ENCODE measurements at places on chromosomes 16 and 17. TPM values are rescaled to one million over a fixed set of nuclear protein-coding genes. Genes with fewer than 3 reads are reported as not detected.

- no peak for DNase-seq
Observed at GRCh38 chr16:15948532-15949209, 745 bp upstream of the ABCC1 start.

DNA sequence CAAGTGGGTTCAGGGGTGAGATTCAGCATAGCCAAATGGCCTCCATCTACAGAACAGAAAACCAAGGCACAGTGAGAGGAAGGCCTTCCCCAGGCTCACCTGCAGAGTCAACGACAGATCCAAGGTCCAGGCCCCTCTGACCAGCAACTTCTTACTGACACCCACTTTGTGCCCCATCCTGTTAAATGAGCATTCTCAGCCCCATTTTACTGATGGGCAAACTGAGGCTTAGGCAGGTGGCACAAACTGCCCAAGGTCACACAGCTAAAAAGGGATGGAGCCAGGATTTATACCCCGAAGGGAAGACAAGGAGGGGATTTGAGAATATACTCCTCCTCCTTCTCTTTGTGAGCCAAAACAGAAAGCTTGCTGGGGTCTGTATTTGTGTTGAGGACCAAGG is 9.3 kb downstream of the SBK1 start:
- no peak for DNase-seq

- no peak for DNase-seq
Observed at GRCh38 chr17:78774453-78774852, 7.6 kb downstream of the CYTH1 start.

GRCh38 chr17:16329519-16330271 is 23.6 kb downstream of the CENPV start:
- no peak for DNase-seq

GRCh38 chr16:81608523-81609209 is 164.1 kb downstream of the CMIP start:
- no peak for DNase-seq

- DNase-seq: no peak
Observed at GRCh38 chr17:2564877-2565276, 28.6 kb upstream of the PAFAH1B1 start.

The ATP5PD gene
- 1,144 TPM for polyA plus RNA-seq

DNA sequence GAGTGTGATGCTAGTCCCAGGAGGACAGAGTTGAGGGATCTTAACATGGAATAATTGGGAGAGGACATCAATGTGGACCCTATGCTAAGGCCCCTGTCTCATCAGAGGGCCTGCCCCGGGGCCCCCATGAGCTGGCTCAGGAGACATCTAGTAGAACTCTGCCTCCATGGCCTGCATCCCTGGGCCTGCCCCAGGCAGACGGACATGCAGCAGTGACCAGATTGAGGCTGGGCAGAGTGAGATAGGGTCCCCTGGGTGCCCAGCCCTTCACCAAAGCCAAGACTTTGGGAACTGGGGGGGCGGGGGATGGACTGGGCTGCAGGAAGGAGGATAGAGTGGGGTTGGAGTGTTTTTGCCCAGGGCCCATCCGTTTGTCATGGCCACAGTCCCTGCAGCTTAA is 115.2 kb downstream of the CCDC182 start:
- DNase-seq: no peak

The CCL13 gene
- not detected for polyA plus RNA-seq

DNA sequence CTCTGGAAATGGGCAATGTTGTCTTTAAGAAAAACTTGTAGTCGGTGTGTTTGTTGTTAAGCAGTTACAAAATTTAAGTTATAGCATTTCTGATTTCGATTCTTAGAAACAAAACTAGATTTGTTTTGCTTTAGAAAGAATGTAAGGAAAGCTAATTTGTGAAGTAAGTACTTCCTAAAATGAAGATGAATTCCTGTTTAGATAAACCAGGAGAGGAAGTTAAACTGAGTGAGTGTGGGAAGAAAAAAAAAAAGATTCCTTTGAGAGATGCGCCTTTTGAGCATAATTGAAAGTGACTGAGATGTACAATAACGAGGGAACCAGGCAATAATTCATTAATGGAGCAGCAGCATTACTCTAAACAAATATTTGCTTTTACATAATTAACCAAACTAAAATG is 52.4 kb upstream of the ALOX12 start:
- DNase-seq: no peak

The HLF gene
- polyA plus RNA-seq: not detected

The KRTAP9-8 gene
- polyA plus RNA-seq: not detected

- DNase-seq: no peak
Observed at GRCh38 chr17:79465681-79466025, 145.2 kb downstream of the RBFOX3 start.

- peak; percentile 1 for DNase-seq
Observed at GRCh38 chr17:71709946-71710345, 410.9 kb upstream of the SOX9 start.

DNA sequence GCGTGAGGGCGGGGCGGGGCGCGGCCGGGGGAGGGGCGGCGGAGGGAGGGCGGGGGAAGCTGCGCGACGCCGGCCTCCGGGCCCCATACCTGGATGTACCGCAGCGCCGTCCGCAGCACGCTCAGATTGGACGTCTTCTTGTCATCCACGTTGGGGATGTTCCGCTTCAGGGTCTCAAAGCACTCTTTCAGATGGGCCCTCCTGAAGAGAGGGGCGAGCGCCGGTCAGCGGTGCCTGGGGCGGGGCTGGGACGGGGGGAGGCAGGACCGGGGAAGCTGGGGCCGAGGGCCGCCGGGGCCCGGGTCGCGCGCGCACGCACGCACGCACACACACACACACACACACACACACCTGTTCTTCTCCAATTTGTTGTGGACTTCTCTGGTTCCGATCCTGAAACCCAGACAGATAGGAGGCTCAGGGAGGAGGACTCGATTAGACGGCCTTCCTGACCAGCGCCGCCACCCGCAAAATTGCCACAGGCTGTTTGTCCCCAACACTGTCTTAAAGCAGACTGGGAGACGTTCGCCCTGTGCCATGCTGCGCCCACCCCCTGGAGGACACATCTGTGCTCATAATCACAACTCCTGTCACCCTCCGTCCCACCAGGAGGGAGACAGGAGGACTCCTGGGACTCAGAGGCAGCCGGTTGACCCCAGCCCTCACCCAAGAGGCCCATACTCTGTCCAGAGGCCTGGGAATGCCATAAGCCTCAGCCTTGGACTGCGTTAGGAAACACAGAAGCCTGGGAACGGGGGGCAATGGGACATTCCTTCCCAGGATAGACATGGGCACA is 6.7 kb downstream of the MNT start:
- peak; percentile 92 for DNase-seq

The SLFN12 gene
- polyA plus RNA-seq: 3.5 TPM

DNA sequence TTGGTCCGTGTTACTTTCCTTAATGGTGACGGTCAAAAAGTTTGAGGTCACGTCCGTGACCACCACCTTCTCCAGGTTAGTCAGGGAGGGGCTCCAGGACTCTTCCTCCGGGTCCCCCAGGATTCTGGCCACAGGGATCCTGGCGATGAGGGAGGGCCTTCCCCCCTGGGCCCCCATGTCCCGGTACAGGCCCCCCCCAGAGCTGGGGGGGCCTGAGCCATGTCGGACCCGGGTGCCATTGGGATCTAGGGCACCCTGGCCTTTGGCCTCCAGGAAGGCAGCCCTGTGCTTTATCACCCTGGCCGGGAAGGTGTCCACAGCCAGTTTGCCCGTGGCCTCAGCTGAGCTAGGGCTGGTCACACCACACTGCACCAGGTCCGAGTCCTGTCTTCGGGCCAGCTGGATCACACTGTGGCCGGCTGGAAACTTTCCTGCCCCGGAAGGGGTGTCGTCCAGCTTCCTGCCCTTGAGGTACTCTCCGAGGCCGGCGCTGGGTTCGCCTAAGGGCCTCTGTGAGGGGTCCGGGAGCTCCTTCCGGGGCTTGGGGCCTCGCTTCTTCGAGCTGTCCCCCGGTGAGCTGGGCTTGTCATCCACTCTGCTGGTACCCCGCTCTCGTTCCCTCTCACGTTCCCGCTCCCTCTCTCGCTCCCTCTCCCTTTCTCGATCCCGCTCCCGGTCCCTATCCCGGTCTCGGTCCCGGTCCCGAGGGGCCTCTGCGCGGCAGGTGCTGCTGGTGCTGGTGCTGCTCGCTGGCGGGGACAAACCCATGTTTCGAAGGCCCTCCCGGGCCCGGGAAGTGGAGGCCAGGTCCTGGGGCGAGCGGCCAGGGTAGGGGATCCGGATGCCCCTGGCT is 2.0 kb downstream of the CBX8 start:
- DNase-seq: peak; percentile 56

DNA sequence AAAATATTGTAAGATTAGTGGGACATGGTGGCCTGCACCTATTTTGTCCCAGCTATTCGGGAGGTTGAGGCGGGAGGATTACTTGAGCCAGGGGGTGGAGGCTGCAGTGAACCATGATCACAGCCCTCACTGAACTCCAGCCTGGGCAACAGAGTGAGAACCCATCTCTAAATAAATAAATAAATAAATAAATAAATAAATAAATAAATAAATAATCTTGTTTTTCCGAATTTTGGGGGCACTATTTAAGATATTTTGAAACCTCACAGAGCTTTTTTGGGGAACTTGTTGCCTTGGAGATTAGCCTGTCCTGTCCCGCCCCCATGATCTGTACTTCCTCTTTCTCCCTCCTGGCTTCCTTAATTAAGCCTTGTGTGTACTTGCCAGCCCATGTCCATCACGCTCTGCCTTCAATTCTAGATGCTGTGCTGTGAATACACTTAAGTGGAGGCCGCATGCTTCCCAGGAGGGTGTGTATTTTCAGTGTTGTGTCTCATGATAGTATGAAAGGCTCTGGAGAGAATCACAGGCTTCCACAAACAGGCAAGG is 4.4 kb downstream of the LGALS9 start:
- DNase-seq: no peak

GRCh38 chr16:733382-734207 is 6.7 kb downstream of the HAGHL start:
- DNase-seq: peak; percentile 79

The HSF5 gene
- polyA plus RNA-seq: not detected

The VAT1L gene
- 11.0 TPM for polyA plus RNA-seq

GRCh38 chr16:1325673-1326371 is 7.6 kb upstream of the BAIAP3 start:
- DNase-seq: no peak
